ENCODE measurements at places on chromosomes 5 and 9.

- no peak for DNase-seq
These were observed 44.0 kb downstream of the OTULIN start for GRCh38 chr5:14708551-14708950.

GRCh38 chr5:113163328-113163727 lies 186.7 kb downstream of the DCP2 start:
- no peak for DNase-seq

- DNase-seq, result peak; percentile 46
These were observed 50.9 kb upstream of the CEMIP2 start for GRCh38 chr9:71819115-71819739.

- DNase-seq, result no peak
These were observed 463.1 kb downstream of the NR2F1-AS1 start for GRCh38 chr5:93117751-93118531.

- no peak for DNase-seq
These were observed 144.1 kb upstream of the ACOT12 start for GRCh38 chr5:81537905-81538547.

- no peak for DNase-seq
These were observed 1.6 kb downstream of the REEP2 start for GRCh38 chr5:138440159-138441073.

DNA sequence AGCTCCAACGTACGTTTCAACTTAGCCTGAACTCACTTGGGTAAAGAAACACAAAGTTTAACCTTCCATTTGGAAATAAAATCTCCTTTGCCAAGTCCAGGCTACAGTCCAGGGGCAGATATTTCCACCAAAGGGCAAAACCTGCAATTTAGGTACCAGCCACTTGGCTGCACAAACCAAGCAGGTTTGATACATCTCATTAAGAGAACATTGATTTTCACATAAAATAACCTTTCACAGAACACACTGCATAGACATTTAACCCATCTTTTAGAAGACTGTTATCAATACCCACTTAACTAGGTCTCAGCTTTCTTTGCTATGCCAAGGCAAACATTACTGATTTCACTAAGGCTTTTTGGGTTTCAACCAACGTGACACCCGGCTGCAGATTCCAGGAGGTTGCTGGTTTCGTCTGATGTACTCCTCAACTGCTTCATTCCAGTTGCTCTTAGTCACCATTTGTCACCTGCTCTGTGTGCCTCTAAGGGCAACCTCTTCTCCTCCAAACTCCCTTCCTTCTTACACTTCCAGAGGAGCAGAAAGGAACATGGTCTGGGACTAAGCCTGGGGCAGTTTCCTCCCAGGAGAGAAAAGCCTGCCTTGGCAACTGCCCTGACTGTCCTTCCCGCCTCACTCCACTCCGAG lies 67.1 kb downstream of the EPB41L4B start:
- no peak for DNase-seq

- DNase-seq, result no peak
These were observed 613 bp upstream of the COL15A1 start for GRCh38 chr9:98942906-98943681.

DNA sequence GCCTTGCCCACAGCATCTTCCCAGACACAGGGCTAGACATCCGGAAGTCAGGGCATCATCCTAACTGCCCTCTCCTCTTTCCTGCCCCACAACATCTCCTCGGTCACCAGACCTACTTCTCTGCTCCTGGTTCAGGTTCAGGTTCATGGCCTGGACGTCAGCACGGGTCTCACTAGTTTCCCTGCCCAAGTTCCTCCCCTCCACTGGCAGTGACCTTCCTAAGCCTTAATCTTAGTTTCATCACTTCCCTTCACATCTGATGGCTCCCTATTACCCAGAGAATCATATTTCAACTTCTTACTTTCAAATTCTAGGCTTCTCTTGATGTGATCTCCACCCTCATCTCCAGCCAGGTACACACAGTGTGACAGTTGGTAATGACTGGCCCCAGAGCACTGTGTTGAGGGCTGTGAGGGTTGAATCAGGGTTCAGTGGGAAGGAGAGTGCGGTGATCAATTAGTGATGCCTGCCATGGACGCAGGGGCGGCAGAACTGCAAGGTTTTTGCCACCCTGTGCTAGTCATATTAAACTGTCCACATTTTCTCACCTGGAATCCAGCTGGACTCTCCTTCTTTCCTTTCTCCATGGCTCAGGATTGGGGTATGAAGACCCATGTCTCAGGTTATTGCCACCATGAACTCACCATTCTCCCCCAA lies 34.3 kb upstream of the CRB2 start:
- peak; percentile 34 for DNase-seq
